ENCODE measurements at places on chromosomes 5 and 9. TPM values are rescaled to one million over a fixed set of nuclear protein-coding genes. Genes with fewer than 3 reads are reported as not detected.

DNA sequence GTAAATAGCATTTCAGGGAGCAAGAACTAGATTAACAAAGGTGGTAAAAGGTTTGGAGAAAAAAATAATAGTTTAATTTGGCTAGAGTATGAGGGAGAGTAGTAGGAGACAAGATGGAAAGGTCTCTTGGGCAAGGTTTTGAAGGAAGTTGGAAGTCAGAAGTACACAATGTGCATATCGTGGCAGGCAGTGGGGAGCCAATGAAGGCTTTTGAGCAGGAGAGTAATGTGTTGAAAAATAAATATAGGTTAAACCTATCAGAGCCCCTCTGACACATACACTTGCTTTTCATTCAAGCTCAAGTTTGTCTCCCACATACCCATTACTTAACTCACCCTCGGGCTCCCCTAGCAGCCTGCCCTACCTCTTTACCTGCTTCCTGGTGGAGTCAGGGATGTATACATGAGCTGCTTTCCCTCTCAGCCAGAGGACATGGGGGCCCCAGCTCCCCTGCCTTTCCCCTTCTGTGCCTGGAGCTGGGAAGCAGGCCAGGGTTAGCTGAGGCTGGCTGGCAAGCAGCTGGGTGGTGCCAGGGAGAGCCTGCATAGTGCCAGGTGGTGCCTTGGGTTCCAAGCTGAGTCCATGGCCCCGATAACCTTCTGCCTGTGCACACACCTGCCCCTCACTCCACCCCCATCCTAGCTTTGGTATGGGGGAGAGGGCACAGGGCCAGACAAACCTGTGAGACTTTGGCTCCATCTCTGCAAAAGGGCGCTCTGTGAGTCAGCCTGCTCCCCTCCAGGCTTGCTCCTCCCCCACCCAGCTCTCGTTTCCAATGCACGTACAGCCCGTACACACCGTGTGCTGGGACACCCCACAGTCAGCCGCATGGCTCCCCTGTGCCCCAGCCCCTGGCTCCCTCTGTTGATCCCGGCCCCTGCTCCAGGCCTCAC lies at the start of gene CA9:
TSS of gene CA9 (plus strand) at position 797 of the 893 bp plus-strand sequence. CDS start at position 829, 32 bp downstream.
- no peak for DNase-seq

SPATA6L gene
- polyA plus RNA-seq, result 0.69 TPM

DNA sequence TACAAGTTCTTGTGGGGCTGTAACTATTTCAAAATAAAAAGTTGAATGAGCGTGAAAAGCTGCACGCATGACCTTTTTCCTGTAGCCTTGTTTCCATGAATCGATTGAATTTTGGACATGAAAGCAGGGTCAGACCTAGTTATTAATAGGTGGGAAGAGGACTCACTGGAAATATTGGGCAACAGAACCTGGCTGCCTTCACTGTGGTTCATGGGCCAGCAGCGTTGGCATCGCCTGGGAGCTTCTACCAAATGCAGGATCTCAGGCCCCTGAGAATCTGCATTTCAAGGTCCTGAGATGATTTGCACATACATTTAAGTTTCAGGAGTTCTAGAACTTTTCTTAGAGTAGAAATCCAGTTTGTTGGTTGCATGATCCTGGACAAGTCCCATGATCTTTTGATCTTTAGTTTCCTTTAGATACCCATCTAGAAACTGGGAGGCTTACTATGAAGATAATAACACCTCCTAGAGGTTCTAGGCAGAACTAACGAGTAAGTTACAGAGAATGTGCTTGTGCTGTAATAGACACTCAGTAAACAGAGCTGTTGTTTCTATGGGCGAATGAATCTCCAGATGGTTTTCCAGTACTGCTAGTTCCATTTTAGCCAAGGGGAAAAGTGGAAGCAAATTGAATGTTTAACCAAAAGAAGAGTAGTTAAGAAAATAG lies 12.4 kb downstream of the ANKRD33B start:
- no peak for DNase-seq

- no peak for DNase-seq
Measured at GRCh38 chr5:117411701-117412100, 837.1 kb upstream of the SEMA6A start.

DNA sequence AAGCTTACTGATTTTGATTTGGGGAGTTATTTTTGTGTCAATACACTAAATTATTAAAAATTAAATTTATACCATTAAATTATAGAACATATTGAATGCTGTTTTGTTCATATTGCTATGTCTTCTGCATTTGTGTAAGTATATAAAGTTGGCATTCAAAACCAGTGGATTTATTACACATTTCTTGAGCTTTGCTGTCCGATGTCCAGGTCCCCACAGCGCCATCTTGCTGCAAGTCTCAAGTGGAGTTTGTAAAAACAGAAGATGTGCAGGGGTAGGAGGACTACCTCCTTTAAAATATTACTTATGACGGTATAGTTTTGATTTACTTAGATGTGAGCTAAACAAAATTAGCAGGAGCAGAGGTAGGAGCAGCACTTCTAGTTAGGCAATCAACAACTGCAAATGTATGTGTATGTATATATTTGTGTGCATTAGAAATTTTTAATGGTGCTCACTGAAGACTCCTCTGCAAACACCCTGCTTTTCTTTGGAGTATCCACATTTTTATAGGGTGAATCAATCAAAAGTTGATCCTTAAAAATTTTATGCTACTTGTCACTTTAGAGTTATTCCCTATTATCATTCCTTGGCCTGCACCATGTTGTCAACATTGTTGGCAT lies 37.4 kb downstream of the CPEB4 start:
- DNase-seq, result no peak

- DNase-seq, result no peak
Measured at GRCh38 chr9:14212697-14213420, 101.1 kb downstream of the NFIB start.

GRCh38 chr5:26757941-26758340 lies 280.4 kb downstream of the CDH9 start:
- no peak for DNase-seq

IFNE gene
- not detected for polyA plus RNA-seq

DNA sequence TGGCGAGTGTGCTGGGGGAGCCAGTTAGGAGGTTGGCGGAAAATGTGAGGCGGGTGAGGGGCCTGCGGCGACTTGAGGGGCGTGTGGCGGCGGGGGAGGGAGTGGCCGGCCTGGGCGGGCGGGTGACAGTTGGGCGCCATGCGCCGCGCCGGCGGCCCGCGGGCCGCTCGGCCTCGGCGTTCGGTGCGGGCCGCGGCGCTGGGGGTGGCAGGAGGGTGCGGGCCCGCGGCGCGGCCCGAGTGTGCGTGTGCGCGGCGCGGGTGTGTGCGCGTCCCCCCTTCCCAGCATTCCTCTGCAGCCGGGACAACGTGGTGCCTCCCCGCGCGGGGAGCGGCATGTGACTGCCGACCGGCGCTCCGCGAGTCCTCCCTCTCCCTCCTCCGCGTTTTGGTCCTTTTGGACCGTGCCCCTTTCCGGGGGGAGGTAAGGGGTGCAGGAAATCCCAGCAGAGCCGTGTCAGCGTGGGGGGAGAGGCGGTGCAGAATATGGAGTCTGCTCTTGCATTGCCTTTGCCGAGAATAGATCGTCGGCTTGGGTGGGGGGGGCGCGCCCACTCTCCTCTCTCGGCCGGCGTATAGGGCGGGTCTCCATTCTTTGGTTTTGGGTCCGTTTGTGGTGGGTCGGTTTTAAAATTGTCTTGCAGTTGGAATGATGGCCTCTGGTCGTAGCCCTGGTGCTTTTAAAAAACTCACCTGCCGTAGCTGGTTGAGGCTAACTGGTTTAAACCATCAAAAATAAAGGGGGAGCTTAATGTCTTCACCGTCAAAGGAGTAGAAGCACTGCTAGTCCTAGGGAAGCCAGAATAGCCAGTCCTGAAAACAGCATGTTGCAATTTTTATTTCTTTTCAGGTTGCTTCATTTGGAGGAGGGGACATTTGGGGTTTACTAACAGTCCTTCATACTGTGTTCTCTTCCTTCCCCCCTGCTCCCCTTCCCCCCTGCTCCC lies 2.0 kb downstream of the LARP1 start:
- peak; percentile 57 for DNase-seq

GRCh38 chr5:15266229-15266628 lies 233.8 kb upstream of the FBXL7 start:
- no peak for DNase-seq

DNA sequence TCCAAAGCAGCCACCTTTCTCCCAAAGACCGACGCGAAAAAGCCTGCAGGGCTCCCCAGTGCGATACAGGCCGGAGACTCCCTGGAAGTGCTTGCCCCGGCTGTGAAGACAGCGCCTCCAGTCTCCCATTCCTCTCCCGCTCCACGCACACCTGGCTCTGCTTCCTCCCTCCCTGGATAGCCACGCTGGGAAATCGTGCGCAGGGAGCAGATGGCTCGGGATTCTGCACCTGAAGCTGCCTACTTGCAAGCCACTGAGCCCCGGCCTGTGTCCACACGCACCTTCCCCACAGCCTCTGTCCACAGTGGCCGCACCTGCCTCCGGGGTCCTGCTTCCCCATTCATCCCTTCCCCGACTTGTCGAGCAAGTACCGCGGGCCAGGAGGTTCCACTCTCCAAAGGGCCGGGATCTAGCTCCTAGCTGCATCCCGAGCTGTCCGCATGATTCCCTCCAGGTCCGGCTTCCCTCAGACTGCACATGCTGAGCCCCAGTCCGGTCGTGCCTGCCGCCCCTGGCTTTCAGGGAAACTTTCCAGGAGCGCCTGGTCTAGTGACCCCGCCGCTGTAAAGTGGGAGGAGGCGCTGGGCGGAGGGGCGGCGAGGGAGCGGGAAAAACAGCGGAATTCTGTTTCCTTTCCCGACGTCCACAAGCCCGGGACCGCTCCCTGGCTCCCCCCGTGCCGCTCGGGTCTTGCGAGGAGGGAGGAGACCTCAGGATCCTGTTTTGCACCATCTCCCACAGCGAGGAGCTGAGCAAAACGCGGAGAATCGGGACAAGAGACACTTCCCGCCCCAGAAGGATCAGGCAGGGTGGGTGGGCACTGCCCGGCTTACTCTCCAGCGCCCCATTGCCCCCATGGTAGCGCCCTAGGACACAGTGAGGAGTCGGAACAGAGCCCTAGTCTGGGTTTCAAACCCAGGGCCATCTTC lies 2.0 kb downstream of the SEMA6A start:
- peak; percentile 24 for DNase-seq

DNA sequence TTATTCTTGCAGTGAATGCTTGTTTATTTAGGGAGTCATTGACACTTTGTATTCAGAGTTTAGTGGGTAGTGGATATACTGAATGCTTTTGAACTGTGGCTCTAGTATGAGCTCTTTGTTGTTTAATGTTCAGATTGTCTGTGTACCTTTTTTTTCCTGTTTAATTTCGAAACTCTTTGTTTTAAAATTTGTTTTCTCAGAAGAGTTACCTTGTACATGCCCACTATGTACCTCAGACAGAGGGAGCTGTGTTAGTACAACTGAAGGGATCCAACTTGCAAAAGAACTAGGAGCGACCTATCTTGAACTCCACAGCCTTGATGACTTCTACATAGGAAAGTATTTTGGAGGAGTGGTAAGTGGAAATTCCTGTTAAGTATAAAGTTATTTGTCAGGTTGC lies 17.0 kb downstream of the RHOBTB3 start:
- no peak for DNase-seq

GRCh38 chr9:135244271-135245221 lies 157.1 kb downstream of the OLFM1 start:
- no peak for DNase-seq
